ENCODE measurements at places on chromosomes 7 and 10.

- no peak for DNase-seq
These were observed 1152.1 kb upstream of the AUTS2 start for GRCh38 chr7:68446183-68446582.

GRCh38 chr7:105611856-105612775, 30.8 kb upstream of the EFCAB10 start:
- no peak for DNase-seq

- DNase-seq: peak; percentile 81
These were observed 7.8 kb downstream of the HPS6 start for GRCh38 chr10:102072673-102073527.

- DNase-seq: peak; percentile 13
These were observed 199.5 kb downstream of the SKAP2 start for GRCh38 chr7:26664735-26665416.

GRCh38 chr10:8095959-8096358, 41.5 kb downstream of the GATA3 start:
- no peak for DNase-seq

- no peak for DNase-seq
These were observed 315.1 kb downstream of the TNS3 start for GRCh38 chr7:47266799-47267198.

GRCh38 chr10:31624611-31625010, 304.0 kb downstream of the ARHGAP12 start:
- no peak for DNase-seq

DNA sequence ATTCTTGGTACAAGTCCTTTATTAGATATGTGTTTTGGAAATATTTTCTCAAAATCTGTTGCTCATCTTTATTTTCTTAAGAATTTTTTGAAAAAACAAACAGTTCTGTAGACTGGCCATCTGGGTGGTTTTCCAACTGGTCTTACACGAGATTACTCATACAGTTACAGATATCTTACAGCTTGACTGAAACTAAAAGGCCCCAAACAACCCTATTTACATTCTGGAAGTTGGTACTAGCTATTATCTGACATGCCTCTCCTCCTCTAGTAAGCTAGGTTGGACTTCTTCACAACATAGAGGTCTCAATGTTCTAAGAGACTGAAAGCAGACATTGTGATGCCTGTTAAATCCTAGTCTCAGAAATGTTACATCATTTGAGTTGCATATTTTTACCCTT, 52.0 kb downstream of the ZNF22 start:
- DNase-seq: no peak

- DNase-seq: no peak
These were observed 251.3 kb upstream of the CHRM2 start for GRCh38 chr7:136617176-136617575.

Measured in activated CD4-positive, alpha-beta T cell treated with anti-CD3 and anti-CD28 coated beads, Interleukin-2, amount 50 U/mL, for 1 hour (primary cell).